ENCODE measurements at places on chromosomes 2 and 18. TPM values are rescaled to one million over a fixed set of nuclear protein-coding genes. Genes with fewer than 3 reads are reported as not detected.

DNA sequence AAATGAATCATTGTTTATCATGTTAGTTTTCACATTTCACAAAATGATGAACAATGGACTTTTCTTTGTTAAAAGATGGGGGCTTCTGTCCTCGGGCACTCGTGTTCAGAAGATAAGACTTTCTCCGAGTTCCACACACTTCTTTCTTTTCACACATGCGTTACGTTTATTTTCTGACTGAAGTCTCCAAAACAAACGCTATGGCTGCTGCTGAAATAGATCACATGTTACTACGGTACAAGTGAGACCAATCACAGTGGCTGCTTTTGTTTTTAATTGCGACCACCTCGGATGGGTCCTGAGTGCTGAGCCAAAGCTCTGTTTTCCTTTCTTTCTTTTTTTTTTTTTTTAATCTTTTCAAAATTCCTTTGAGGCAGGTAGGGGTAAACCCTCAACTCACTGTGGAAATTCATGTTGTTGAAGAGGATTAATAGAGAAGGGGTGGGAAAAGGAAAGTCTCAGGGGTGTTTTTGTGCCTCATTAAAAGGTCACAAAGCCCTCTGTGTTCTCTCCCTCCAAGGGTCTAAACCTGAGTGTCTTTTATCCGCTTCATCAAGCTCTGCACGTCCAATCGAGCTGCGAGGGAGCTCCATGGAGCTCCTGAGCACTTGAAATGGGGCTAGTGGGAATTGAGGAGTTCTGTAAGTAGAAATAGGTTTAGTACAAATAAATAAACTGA is 48.2 kb downstream of the ARL4C start:
- peak; percentile 61 for ATAC-seq

- no peak for ATAC-seq
Observed at GRCh38 chr18:49170925-49171505, 220.2 kb upstream of the SMAD7 start.

- ATAC-seq: no peak
Observed at GRCh38 chr2:11875481-11875880, 129.0 kb downstream of the LPIN1 start.

- no peak for ATAC-seq
Observed at GRCh38 chr2:201261471-201261870, 1.1 kb downstream of the CASP8 start.

DNA sequence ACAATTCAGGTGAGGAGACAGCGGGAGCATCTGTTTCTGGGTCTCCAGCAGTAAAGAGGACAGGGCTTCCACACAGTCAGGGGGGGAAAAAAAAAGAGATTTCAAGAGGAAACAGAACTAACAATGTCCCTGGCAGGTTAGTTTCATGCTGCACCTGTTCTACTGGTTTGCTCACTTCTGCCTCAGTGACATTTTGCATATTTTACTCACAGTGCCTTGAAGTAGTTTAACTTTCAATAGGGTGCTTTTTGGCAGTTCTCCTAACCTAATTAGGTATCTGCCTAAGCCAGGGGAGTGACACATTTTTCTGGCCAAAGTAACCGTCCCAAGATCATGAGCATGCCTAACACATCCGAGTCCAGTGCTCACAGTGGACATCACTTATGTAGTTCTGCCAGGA is 109.0 kb upstream of the ALK start:
- no peak for ATAC-seq

- no peak for ATAC-seq
Observed at GRCh38 chr2:124973396-124973795, 948.3 kb downstream of the CNTNAP5 start.

- peak; percentile 31 for ATAC-seq
Observed at GRCh38 chr2:239700686-239701345, 300.0 kb upstream of the HDAC4 start.

DNA sequence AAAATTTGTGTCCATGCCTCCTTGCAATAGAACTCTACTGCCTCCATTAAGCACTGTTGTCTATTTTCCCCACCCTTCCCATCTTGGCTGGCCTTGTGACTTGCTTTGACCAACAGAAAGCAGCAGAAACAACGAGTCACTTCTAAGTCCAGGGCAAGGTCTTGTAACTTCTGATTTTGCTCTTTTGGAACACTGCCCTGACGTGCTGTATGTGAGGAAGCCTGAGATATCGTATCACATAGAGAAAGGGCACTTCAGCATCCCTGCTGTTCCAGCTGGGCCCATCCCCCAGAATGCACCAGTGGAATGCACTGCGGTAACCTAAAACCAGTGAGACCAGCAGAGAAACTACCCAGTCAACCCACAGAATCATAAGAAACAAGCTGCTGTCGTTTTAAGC is 28.1 kb downstream of the NCKAP1 start:
- no peak for ATAC-seq

DNA sequence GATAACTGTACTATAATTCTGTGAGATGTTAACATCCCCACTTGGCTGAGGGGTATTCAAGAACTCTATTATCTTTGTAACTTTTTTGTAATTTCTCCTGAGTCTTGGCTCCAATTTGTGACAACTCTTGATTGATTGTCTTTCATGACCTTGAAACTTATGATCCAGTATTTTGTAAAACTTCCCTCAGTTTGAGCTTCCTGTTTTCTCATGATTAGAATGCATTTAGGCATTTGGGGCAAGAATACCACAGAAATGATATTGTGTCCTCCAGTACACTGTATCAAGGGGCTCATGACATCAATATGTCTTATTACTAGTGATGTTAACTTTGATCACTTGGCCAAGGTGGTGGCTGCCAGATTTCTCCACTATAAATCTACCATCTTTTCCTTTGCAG is 37.4 kb downstream of the PNO1 start:
- no peak for ATAC-seq

- ATAC-seq: no peak
Observed at GRCh38 chr2:9737053-9737875, 106.0 kb upstream of the TAF1B start.

GRCh38 chr18:76405280-76405679 is 89.8 kb downstream of the ZNF516 start:
- ATAC-seq: no peak

DNA sequence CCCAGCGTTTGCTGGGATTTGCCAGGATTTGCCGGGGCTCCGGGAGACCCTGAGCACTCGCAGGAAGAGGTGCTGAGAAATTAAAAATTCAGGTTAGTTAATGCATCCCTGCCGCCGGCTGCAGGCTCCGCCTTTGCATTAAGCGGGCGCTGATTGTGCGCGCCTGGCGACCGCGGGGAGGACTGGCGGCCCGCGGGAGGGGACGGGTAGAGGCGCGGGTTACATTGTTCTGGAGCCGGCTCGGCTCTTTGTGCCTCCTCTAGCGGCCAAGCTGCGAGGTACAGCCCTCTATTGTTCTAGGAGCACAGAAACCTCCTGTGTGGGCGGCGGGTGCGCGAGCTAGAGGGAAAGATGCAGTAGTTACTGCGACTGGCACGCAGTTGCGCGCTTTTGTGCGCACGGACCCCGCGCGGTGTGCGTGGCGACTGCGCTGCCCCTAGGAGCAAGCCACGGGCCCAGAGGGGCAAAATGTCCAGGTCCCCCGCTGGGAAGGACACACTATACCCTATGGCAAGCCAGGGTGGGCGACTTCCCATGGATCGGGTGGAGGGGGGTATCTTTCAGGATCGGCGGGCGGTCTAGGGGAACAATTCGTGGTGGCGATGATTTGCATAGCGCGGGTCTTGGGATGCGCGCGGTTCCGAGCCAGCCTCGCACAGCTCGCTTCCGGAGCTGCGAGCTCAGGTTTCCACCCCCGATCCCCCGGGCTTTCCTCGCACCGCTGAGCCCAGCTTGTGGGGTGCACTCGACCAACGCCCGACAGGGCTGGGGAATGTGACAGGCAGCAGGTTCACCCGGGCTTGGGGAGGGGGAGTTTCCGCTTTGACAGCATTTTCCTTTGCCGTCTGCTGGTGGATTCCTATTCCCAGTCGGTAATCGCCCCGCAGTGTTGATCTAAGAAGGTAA is 2.8 kb downstream of the ONECUT2 start:
- ATAC-seq: peak; percentile 47

DNA sequence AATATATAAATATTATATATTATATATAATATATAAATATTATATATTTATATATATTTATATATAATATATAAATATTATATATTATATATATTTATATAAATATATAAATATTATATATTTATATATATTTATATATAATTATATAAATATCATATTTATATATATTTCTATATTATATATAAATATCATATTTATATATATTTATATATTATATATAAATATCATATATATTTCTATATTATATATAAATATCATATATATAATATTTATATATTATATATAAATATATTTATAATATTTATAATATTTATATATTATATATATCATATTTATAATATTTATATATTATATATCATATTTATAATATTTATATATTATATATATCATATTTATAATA is 321.4 kb downstream of the CDH2 start:
- ATAC-seq: no peak

DNA sequence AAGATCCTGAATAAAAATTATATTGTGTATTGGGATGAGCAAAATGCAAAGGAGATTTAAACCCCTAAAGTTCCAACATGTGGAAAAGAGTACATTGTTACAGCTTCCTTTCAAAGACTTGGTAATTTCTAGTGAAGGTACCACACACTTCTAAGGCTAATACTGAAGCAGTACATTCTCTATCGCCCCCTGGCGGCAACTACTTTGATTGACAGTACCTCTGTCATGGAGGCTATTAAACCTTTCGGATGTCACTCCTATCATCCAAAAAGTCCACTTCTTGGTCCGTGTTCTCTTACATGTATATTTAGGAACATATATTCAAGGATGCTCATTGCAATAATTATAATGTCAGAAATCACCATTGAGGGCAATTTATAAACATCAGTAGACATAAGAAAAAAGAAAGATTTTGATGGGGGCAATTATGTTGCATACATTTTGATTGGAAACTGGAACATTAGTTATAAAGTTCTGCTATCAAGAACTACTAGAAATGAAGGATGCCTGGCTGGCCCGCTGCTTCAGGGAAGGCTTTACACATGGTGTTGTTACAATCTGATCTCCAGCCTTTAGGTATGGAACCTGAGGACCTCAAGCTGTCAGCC is 601.6 kb downstream of the CPS1 start:
- ATAC-seq: no peak

- ATAC-seq: no peak
Observed at GRCh38 chr18:31723990-31724711, 36.5 kb downstream of the SLC25A52 start.

- no peak for ATAC-seq
Observed at GRCh38 chr2:2547911-2548310, 216.8 kb upstream of the MYT1L start.

GRCh38 chr2:189082376-189082975 is 97.1 kb downstream of the COL5A2 start:
- peak; percentile 49 for ATAC-seq

DNA sequence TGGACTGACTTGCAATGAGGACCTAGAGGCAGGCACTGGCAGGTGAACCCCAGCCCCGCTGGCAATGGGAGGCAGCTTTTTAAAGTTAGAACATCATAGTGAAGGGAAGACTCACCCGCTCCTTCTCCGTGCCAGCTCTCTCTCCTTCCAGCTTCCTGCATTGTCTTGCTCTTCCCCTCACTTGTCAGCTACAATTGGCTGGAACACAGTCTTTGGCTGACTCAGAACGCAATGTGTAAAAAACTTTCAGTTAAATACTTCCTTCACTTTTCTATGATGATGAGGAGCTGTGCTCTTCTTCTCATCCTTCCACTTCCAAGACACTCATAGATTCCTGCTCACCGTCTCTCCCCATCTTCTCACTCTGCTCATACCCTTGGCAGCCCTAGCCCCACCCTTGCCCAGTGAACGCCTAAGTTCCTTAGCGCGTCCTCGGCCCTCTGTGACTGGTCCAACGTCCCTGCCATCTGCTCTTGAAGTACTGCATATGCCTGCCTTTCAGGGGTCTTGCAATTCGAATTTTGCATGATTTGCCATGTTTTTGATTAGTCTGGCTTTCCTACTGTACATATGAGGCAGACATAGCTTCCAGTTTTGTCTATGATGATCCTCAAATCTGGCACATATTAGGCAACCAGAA is 118.0 kb upstream of the TMEM200C start:
- ATAC-seq: no peak

DNA sequence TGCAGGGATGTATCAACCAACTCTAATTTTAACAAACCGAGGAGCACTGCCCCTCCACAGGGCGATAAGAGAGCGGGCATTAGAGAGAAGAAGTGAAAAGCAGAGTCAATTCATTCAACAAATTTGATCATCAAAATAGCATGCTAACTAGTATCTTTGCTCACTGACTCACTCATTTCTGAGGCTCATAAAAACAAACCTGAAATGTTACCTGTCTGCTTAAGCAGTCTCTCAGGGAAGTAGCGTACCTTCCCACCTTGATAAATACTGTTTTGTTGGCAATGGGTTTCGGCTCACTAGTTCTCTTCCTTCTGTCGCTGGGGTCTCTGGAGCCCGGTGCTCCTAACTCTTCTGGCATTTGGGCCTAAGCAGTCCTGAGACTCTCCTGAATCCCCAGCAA is 248.8 kb downstream of the IRS1 start:
- ATAC-seq: no peak

- ATAC-seq: no peak
Observed at GRCh38 chr18:7855671-7856070, 288.6 kb downstream of the PTPRM start.

DNA sequence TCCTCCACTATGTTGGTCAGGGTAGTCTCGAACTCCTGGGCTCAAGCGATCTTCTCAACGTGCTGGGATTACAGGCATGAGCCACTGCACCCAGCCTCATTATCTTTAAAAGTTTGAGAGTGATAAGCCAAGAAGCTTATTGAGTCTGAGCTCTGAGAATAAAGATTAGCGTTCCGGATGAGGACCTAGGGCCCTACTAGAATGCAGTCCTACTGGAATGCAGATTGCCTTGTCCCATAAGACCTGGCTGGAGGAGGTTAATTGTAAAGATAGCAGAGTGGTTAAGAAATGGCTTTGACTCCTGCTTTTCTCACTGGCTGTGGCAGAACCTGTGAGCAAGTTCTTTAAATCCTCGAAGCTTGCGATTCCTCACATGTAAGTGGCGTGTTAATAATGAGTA is 4.0 kb downstream of the VWA3B start:
- ATAC-seq: no peak

GRCh38 chr2:175766880-175767279 is 235.2 kb downstream of the LNPK start:
- no peak for ATAC-seq

- ATAC-seq: no peak
Observed at GRCh38 chr2:233285921-233286320, 21.7 kb upstream of the SAG start.

Gene TBR1
- total RNA-seq: 0.09 TPM

Gene CD8B2
- not detected for total RNA-seq

Gene SAG
- total RNA-seq: 1.0 TPM

Gene TUBA3E
- total RNA-seq: 0.71 TPM

Gene GALR1
- 0.22 TPM for total RNA-seq

Gene COBLL1
- total RNA-seq: 0.65 TPM

Gene WNT10A
- total RNA-seq: 2.3 TPM

Gene IL36B
- not detected for total RNA-seq

Gene LBX2
- 1.4 TPM for total RNA-seq

Gene EPHA4
- total RNA-seq: 46.3 TPM

Gene CYP26B1
- total RNA-seq: 84.9 TPM

Gene C2orf81
- total RNA-seq: 5.6 TPM

Gene TMEM198
- 4.8 TPM for total RNA-seq

Gene ERICH2
- total RNA-seq: 2.6 TPM

Gene FSHR
- total RNA-seq: 0.05 TPM
